SK-N-SH (cell line): ENCODE measurements at places on chromosomes 7 and 10. TPM values are rescaled to one million over a fixed set of nuclear protein-coding genes. Genes with fewer than 3 reads are reported as not detected.

Gene GPR141
- polyA plus RNA-seq = not detected in 2 replicates

GRCh38 chr10:101827919-101828600 lies 9.8 kb upstream of the OGA start:
- no peak for DNase-seq

DNA sequence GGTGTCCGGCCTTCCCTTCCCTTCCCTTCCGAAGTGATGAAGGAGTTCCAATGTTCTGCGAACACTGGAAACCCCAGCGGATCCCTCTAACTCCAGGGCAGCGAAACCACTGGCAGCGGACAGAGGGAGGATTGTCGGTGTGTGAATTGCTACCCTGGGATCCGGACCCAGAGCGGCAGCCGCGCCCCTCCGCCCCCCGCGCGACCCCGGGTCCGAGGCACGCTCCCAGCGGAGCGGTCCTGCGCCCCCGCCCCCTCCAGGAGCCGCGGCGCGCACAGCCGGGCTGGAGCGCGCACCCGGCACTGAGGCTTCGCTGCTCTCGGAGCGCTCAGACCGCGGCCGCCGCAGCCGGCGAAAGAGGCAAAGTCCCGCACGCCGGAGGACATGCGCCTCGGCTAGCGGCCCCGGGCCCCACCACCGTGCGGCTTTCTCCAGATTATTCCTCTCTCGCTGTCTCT lies at the start of gene PTPRZ1:
PTPRZ1 (plus strand) TSS at position 331 of the 458 bp plus-strand sequence. CDS start 339 bp downstream, outside the sequence.
- peak; percentile 68 for DNase-seq

Gene CPA1
- polyA plus RNA-seq = 0.05 and 0.24 TPM in 2 replicates

DNA sequence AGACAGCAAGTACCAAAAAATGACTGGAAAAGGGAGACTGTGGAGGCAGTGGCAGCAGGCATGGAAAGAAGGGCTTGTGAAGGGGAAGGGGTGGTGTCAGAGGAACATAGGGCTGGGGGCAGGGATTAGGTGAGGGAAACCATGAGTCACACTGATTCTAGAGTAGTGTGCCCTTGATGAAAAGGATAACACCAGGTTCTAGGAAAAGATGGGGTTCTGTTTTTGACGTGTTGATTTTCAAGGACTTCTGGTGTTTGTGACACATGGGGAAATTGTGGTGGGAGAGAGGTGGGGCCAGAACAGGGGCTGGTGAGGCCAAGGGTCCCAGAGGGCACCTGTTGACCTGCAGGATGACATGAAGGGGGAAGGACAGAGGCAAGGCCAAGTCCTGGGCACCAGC lies 57.1 kb downstream of the FIGNL1 start:
- DNase-seq = no peak

Gene INMT
- not detected in 2 replicates for polyA plus RNA-seq

DNA sequence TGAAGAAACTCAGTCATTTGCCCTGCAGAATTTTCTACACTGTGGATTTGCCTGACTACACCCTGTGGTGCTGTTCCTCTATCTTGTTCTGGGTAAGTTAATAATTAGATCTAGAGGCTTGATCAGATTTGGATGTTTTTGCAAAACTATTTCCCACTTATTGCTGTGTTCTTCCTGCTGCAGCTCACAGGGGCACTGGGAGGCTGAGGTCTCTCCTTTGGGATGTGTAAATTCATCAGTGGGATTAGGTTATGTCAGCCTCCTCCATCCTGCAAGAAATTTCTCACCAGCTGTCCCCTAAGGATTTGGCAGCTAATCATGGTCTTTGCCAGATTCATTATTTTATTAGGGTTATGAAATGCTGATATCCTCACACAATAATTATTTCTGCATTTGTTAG lies 148.1 kb upstream of the ZNF32 start:
- DNase-seq = no peak

Gene OR2F2
- 0.07 and 0.13 TPM in 2 replicates for polyA plus RNA-seq

DNA sequence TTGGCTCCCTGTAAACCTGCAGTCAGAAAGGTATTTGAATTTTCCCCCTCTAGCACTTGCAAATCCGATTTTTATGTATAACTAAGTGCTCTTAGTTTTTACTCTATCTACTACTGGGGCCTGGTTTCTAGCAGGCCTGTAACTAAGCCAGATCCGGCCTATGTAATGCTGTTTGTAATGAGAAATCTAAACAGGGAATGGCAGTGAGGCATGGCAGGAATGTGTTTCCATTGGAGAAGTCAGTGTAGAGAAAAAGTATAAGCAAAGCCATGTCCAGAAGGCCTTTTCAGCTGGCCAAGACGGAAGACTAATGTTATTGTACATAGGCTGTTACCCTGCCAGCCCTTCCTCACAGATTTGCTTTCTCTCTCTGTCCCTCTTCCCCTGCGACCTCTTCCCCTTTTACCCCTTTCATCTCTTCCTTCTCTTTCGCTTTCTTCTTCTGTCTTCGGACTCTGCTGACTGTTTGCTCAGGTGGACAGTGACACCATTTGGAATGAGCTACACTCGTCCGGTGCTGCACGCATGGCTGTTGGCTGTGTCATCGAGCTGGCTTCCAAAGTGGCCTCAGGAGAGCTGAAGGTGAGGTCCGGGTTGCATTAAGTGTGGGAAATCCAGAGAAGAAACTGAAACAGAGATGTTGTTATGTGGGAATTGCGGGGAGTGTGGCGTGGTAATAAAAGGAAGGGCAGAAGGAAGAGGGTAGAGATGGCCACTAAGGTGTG lies 297.5 kb downstream of the HDAC9 start:
- DNase-seq = no peak

DNA sequence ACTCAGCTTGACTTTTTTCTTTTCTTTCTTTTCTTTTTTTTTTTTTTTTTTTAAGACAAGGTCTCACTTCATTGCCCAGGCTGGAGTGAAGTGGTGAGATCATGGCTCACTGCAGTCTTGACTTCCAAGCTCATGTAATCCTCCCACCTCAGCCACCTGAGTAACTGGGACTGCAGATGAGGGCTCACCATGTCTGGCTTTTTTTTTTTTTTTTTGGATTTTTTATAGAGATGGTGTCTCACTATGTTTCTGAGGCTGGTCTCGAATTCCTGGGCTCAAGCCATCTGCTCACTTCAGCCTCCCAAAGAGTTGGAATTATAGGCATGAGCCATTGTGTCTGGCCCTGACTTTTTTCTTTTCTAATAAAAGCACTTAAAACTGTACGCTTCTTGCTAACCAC lies 358.2 kb upstream of the IGFBP3 start:
- no peak for DNase-seq

DNA sequence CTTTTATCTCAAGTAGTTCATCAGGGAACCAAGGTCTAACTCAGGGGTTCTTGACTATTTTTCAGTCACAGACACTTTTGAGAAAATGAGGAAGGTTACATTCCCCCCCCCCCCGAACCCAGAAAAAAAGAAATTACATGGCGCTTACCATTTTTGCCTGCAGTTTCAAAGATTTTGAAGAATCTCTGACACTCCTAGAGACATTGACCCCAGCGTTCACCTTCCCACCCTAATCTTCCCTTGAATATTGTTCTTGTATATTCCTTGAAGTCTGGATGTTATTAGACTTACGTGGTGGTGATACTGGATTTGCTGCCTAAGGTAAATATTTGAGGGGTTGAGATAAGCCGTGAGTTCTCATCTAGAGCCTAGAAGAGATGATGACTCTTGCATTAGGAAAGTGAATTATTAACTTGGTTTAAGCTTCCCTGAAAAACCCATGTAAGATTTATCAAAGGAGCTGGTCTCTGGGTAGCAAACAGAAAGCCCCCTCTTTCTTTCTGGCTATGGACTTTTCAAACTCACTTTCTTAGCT lies 245.7 kb upstream of the FOXK1 start:
- no peak for DNase-seq

DNA sequence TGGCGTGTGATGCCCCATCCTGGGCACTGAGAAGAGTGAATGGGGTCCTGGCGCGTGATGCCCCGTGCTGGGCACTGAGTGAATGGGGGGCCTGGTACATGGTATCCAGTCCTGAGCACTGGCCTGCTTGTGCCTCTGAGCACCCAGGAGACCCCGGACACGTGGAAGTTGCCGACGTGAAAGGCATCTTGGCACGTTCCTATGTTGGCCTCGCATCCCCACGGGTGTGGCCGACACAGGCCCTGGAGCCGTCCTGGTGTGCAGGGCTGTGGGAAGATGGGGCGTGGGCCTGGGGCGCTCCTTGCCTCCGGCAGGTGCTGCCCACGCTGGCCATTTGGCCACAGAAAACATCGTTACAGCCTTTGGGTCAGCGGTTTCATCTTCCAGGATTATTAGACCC lies 35.5 kb downstream of the CFAP46 start:
- no peak for DNase-seq

- DNase-seq = no peak
Measured at GRCh38 chr7:16123117-16123770, 298.1 kb downstream of the CRPPA start.

Gene MSMB
- polyA plus RNA-seq = not detected in 2 replicates

GRCh38 chr10:109665321-109665720 lies 258.0 kb downstream of the XPNPEP1 start:
- no peak for DNase-seq

DNA sequence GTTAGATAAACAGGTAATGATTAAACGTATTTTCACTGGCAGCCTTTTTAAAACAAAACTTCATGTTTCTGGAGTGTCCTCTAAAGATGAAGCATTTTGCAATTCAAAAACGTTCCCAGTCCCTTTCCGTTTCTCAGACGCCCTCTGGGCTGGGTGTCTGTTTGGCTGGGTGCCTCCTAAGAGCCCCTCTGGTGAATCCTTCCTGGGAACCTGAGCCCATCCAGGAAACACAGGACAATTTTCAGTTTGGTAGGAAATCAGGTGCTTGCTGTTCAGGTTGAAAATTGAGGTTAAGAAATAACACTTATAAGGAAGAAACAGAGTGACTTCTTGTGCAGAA lies 76.7 kb downstream of the CHN2 start:
- peak; percentile 44 for DNase-seq

DNA sequence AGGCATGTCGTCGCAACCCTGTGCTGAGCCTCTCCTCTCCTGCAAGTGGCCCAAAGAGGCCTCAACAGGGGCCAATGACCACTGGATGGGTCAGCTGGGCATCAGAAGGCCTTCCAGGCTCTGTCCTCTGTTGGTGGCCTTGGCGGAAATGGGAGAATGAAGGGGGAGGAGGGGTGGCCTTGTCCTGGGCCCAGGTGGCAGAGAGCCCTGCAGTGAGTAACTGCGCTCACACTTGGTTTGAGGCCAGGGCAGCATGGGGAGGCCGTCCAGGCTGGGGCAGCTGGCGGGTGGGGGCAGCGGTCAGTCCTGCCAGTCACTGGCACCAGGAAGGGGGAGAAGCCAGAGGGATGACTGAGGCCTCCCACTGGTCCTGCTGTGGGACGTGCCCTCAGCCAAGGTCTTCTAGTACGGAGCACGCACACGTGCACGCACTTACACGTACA lies 59.8 kb downstream of the LHPP start:
- DNase-seq = no peak

Gene ZP3
- 4.5 and 5.4 TPM in 2 replicates for polyA plus RNA-seq

Gene CRYGN
- polyA plus RNA-seq = not detected in 2 replicates

DNA sequence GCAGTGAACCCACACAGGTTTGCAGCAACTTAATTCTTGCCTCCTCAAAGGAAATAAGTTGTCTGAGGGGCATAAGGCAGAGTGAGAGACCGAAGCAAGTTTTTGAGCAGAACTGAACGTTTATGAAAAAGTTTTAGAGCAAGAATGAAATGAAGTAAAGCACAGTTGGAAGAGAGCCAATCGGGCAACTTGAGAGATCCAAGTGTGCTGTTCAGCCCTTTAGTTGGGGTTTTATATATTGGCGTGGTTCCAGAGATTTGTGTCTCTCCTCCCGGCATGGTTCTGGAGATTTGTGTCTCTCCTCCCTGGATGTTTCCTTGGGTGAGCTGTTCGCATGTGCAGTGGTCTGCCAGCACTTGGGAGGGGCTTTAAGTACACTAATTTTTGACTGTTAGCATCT lies 141.4 kb upstream of the DGKB start:
- DNase-seq = no peak

GRCh38 chr7:158416283-158416933 lies 171.2 kb downstream of the PTPRN2 start:
- DNase-seq = no peak

Gene NCOA4
- 30.3 and 44.9 TPM in 2 replicates for polyA plus RNA-seq

Gene FEZF1
- polyA plus RNA-seq = not detected in 2 replicates

Gene IRF5
- polyA plus RNA-seq = 0.62 and 1.0 TPM in 2 replicates

Gene SPDYE16
- 0.10 TPM in 1 of 2 replicates, not detected in the other for polyA plus RNA-seq

Gene ANKRD61
- 0.50 and 0.53 TPM in 2 replicates for polyA plus RNA-seq

GRCh38 chr7:91082852-91083495 lies 181.3 kb upstream of the FZD1 start:
- DNase-seq = peak; percentile 38

DNA sequence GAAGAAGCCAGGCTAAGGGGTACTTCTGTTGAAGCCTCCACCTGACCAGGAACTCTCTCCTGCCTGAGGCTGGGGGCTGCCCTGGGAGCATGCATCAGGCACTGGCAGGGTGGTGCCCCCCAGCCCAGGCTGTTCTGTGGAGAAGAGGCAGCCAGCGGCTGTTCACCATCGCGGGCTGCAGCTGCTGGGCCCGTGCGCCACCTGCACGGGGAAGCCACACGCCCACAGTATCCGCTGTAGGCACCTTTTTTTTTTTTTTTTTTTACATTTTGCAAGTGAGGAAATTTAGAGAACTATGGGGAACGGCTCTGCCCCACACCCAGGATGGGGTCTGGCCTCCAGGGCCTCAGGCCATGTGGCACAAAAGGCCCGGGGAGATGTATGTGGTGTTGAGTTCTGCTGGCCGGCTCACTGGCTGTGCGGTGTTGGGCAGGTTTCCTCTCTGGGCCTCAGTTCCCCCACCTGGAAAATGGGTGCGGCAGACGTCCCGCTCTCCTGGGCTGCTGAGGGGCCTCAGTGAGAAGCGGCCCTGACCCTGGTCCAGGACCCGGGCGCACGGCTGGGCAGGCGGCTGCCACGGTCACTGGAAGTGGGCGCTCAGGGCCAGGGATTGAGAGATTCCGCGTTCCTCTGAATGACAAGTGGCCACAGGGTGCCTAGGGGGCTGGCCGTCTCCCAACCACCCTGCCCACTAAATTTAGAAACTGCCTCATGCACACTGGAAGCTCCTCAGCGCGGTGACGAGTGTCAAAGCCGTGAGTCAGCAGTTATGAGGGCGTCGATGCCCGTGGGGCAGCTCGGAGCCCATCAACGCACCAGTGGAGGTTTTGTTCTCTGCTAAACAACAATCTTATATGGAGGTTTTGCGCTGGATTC lies 8.8 kb upstream of the INTS1 start:
- no peak for DNase-seq

GRCh38 chr7:146510088-146510680 lies 393.6 kb downstream of the CNTNAP2 start:
- no peak for DNase-seq

GRCh38 chr10:3996697-3997096 lies 211.7 kb upstream of the KLF6 start:
- DNase-seq = no peak

GRCh38 chr7:40507166-40507565 lies 372.4 kb downstream of the SUGCT start:
- DNase-seq = no peak

GRCh38 chr10:133307776-133308420 lies 774 bp downstream of the TUBGCP2 start:
- DNase-seq = peak; percentile 69

DNA sequence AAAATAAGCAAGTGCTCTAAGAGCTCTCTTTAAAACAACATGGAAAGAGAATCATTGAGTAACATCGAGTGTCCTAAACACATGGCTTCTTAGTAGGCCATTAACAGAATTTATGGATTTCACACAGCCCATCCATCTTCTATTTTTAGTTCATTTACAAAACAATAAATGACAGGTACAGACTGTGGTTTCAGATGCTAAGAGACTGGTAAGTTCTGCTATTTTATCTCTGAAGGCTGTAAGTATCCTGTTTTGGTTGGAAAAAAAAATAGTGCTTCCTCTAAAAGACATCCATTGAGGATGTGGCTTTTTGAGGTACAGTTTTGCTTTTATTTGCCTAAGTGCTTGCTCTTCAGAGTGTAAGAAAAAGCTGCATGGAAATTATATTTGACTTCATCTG lies 27.4 kb upstream of the GNAI1 start:
- DNase-seq = no peak
